Progenitor cell of endocrine pancreas (in vitro differentiated cells): ENCODE measurements at places on chromosomes 3 and 15.
A peak's percentile ranks its signal among the peaks of the same experiment; 100 is the strongest.

GRCh38 chr15:80789796-80790195 lies 10.6 kb downstream of the CEMIP start:
- no peaks in the 10 kb centered on the region for H3K36me3 ChIP-seq
- no peaks in the 10 kb centered on the region for H3K4me1 ChIP-seq
- no peak for DNase-seq
- no peak overlapping the region for H3K27ac ChIP-seq
- H3K27me3 ChIP-seq: peaks cover 23% of the 10 kb centered on the region

GRCh38 chr3:10299175-10299574 lies 6.4 kb upstream of the GHRL start:
- H3K27me3 ChIP-seq: no peaks in the 10 kb centered on the region
- DNase-seq: no peak
- H3K36me3 ChIP-seq: peaks cover 29% of the 10 kb centered on the region
- H3K4me3 ChIP-seq: no peak overlapping the region
- no peak overlapping the region for H3K27ac ChIP-seq
- H3K4me1 ChIP-seq: peaks cover 2% of the 10 kb centered on the region

DNA sequence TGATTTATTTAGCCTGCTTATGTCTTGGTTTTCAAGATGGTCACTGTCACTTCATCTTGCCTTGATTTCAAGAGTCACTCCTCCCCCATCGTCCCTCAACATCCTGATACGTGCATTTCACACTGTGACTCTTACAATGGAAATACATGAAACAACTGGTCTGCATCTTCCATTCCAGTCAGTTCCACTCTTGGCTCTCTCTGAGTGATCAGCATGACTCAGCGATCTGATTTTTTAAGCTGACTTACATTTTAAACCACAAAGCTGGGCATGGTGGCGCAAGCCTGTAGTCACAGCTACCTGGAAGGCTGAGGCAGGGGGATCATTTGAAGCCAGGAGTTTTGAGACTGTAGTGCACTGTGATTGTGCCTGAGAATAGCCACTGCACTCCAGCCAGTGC lies 271.2 kb upstream of the ROPN1 start:
- H3K4me1 ChIP-seq: peaks cover 11% of the 10 kb centered on the region
- no peak for DNase-seq
- peaks cover 3% of the 10 kb centered on the region for H3K36me3 ChIP-seq
- H3K27me3 ChIP-seq: no peaks in the 10 kb centered on the region
- H3K27ac ChIP-seq: no peak overlapping the region

DNA sequence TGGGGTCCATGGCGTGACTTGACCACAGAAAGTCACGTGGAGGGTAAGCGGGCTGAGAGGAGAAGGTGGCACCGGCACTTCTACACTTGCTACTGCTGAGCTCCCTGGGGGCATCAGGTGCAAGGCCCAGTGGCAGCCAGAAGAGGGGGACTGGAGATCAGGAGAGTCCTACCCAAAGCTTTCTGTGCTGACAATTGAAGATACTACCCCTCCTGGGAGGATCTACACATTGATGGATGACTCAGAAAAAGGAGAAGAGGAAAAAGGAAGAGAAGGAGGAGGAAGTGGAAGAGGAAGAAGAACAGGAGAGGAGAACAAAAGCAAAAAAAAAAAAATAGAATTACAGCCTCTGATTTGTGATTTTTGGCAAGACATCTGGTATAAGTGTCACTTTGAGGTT lies 41.2 kb downstream of the MYO5C start:
- H3K36me3 ChIP-seq: peaks cover 23% of the 10 kb centered on the region
- no peak overlapping the region for H3K4me3 ChIP-seq
- peaks cover 13% of the 10 kb centered on the region for H3K4me1 ChIP-seq
- peak overlapping the region; percentile 54 for H3K27ac ChIP-seq
- DNase-seq: no peak
- no peaks in the 10 kb centered on the region for H3K27me3 ChIP-seq

GRCh38 chr3:72080095-72080494 lies 295.1 kb upstream of the PROK2 start:
- peaks cover 4% of the 10 kb centered on the region for H3K27me3 ChIP-seq
- H3K36me3 ChIP-seq: no peaks in the 10 kb centered on the region
- H3K4me1 ChIP-seq: peaks cover 27% of the 10 kb centered on the region
- no peak for DNase-seq
- H3K4me3 ChIP-seq: no peak overlapping the region

DNA sequence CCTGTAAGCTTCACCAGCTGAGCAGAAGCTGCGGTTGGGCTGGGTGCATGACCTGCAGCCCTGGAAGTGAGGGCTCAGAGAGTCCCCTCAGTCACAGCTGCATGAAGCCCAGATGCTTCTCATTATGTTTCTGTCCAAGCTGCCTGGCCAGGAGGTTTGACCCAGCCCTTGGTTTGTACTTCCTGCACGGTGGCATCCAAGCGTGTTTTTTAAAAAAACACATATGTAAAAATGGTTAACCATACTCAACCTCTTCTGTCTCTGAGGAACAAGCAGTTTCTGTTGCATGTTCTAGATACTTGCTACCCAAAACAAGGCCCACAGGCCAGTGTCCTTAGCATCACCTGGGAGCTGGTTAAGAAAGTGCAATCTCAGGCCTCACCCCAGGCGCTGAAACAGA lies 76.0 kb upstream of the ATP10A start:
- no peaks in the 10 kb centered on the region for H3K36me3 ChIP-seq
- H3K27me3 ChIP-seq: peaks cover 6% of the 10 kb centered on the region
- no peaks in the 10 kb centered on the region for H3K4me1 ChIP-seq
- H3K4me3 ChIP-seq: no peak overlapping the region
- H3K27ac ChIP-seq: no peak overlapping the region

DNA sequence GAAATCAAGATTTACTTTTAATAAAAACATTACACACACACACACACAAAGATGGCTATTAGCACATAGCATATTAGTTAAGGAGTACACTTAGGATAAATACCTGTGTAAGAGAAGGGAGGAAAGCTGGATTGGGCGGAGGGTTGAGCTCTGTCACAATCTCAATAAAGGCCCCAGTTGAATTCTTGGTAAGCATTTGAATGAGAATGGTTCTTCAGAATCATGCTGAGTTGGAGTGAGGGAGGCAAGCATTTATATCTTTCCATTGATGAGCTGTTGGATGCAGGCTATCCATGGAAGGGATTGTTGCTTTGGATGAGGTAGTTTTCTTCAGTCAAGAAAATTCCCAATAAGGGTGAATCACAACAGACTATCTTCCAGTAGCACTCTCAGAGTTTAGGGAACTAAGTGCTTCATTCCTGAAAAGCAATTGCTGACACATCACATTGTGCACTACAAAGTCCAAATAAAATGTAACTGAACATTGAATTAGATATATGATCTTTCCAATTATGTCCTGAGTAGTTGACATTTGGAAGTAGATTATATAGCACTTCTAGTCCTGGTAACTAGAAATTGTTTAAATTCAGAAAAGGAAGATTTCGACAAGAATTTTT lies 95.7 kb downstream of the SUCNR1 start:
- H3K4me1 ChIP-seq: peaks cover 9% of the 10 kb centered on the region
- H3K27me3 ChIP-seq: no peaks in the 10 kb centered on the region
- no peak overlapping the region for H3K27ac ChIP-seq
- no peaks in the 10 kb centered on the region for H3K36me3 ChIP-seq

GRCh38 chr15:95832668-95833067 lies 497.8 kb upstream of the NR2F2 start:
- no peak overlapping the region for H3K27ac ChIP-seq
- H3K4me1 ChIP-seq: peaks cover 6% of the 10 kb centered on the region
- H3K4me3 ChIP-seq: no peak overlapping the region
- H3K27me3 ChIP-seq: no peaks in the 10 kb centered on the region

DNA sequence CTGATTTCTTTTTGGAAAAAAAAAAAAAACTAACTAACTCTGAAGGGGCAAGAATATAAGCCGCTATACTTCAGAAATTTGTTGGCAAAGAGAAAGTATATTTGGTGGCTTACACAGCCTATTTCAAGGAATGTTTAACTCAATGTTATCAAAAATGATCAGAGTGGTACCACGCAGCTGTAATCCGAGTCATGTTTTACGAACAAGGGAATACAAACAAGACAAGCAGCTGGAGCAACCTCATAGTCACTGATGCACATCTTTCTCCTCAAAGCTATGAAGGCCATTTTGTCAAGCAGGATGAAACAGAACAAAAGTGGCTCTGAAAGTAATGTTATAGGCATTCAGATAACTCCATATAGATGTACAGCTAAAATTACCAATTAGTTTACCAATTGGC lies 81.2 kb downstream of the SCAPER start:
- no peaks in the 10 kb centered on the region for H3K4me1 ChIP-seq
- no peak overlapping the region for H3K27ac ChIP-seq
- DNase-seq: no peak
- H3K36me3 ChIP-seq: peaks cover 5% of the 10 kb centered on the region

DNA sequence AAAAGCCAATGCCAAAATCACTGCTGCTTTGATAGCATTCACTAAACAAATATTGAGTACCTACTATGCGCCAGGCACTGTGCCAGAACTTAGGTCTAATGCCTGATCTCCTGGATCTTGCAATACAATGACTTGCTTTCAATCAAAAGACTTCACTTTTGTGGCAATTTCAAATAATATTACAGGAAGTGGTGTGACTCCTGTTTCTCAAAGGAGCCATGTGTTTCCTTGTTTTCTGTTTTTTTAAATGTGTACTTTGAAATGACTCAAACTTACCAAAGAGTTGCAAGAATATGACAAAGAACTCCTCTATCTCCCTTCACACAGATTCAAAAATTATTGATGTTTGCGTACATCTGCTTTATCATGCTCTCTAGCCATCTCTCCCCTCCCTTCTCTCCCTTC lies 18.3 kb downstream of the OSBPL10 start:
- no peak overlapping the region for H3K4me3 ChIP-seq
- H3K4me1 ChIP-seq: peaks cover 36% of the 10 kb centered on the region
- H3K27ac ChIP-seq: no peak overlapping the region
- DNase-seq: no peak
- peaks cover 3% of the 10 kb centered on the region for H3K36me3 ChIP-seq
- H3K27me3 ChIP-seq: no peaks in the 10 kb centered on the region

GRCh38 chr3:41880387-41880786 lies 81.5 kb downstream of the ULK4 start:
- no peaks in the 10 kb centered on the region for H3K27me3 ChIP-seq
- H3K4me1 ChIP-seq: no peaks in the 10 kb centered on the region
- H3K4me3 ChIP-seq: no peak overlapping the region
- no peak for DNase-seq

DNA sequence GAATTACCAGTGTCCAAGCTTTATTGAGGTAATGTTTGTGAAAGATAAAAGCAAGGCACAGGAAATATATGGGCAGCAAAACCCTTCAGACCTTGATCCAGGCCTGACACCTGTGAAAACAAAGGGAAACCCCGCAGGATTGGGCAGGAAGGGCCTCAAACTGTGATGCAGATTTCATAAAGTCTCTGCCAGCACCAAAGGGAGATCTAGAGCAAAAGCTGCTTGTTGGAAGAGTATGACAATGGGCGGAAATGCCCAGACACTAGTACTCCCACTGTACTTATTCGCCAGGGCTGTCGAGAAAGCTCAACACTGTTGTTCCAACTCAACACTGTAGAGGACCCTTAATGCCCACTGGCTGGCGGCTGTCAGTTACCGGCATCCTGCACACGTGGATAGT lies 207.9 kb downstream of the CD47 start:
- H3K4me1 ChIP-seq: no peaks in the 10 kb centered on the region
- H3K4me3 ChIP-seq: no peak overlapping the region
- H3K36me3 ChIP-seq: no peaks in the 10 kb centered on the region
- no peak overlapping the region for H3K27ac ChIP-seq
- no peak for DNase-seq

DNA sequence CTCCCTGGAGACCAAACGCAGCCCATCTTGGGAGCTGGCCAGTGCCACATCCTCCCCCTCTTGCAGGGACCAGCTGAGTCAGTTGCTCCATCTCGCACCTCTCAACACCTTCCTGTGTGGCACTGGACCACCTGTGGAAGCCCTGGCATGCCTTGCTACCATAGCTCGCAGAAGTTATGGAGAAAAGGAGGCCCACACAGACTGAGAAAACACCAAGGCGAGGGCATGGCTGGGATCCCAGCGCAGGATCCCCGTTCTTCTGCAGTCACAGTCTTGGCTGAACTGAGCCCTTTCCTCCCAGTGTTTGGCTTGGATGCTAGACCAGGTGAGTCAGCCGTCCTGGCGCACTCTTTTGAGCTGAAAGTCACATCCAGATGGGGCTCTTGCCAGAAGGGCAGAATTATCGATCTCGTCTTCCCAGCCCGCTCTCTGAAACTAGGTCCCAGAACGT lies 46.9 kb downstream of the CHRD start:
- no peak for DNase-seq
- H3K4me1 ChIP-seq: no peaks in the 10 kb centered on the region
- no peaks in the 10 kb centered on the region for H3K36me3 ChIP-seq
- no peak overlapping the region for H3K27ac ChIP-seq
- no peak overlapping the region for H3K4me3 ChIP-seq

- H3K27ac ChIP-seq: peak overlapping the region; percentile 95
- peak overlapping the region; percentile 92 for H3K4me3 ChIP-seq
- H3K36me3 ChIP-seq: peaks cover 5% of the 10 kb centered on the region
- peaks cover 10% of the 10 kb centered on the region for H3K4me1 ChIP-seq
- DNase-seq: no peak
Observed at GRCh38 chr15:40695469-40695890, 506 bp downstream of the RAD51 start.

DNA sequence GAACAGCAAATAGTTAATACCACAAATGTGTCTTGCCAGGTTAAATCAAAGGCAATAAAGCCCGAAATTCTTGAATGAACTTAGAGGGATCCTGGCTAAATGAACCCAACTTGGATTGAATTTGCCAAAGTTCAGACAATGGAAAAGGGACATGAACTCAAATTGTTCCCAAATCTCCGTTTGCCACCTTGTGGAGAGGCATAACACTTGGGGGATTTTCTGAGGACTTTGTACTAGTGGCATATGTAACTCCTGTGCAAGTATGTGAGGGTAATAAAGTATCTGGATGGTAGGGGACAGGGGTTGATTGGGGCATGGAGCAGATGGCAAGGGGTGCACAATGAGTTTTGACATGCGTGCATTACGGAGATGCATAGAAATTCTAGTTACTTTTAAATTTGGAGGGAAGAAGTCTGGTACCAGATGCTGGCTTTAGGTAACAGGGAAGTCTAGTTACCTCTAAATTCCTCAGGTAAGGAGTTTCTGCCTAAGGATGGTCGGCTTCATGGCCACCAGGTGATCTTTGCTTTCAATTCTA lies 1.2 kb upstream of the TCAIM start:
- peak overlapping the region; percentile 94 for H3K4me3 ChIP-seq
- peaks cover 24% of the 10 kb centered on the region for H3K4me1 ChIP-seq
- H3K27me3 ChIP-seq: no peaks in the 10 kb centered on the region
- H3K36me3 ChIP-seq: no peaks in the 10 kb centered on the region
- peak overlapping the region; percentile 99 for H3K27ac ChIP-seq

GRCh38 chr3:32143849-32144757 lies 37.7 kb downstream of the GPD1L start:
- H3K36me3 ChIP-seq: peaks cover 3% of the 10 kb centered on the region
- H3K4me1 ChIP-seq: peaks cover 14% of the 10 kb centered on the region
- H3K4me3 ChIP-seq: no peak overlapping the region
- peaks cover 8% of the 10 kb centered on the region for H3K27me3 ChIP-seq
- peak; percentile 33 for DNase-seq

GRCh38 chr3:29606416-29606815 lies 325.5 kb downstream of the RBMS3 start:
- no peak overlapping the region for H3K27ac ChIP-seq
- H3K36me3 ChIP-seq: no peaks in the 10 kb centered on the region
- no peak overlapping the region for H3K4me3 ChIP-seq
- no peak for DNase-seq
- H3K27me3 ChIP-seq: no peaks in the 10 kb centered on the region
- H3K4me1 ChIP-seq: peaks cover 5% of the 10 kb centered on the region
